T-cell (primary cell): ENCODE measurements at places on chromosomes 11 and 22.

- no peak for DNase-seq
Measured at GRCh38 chr11:79400717-79401330, 40.0 kb downstream of the TENM4 start.

DNA sequence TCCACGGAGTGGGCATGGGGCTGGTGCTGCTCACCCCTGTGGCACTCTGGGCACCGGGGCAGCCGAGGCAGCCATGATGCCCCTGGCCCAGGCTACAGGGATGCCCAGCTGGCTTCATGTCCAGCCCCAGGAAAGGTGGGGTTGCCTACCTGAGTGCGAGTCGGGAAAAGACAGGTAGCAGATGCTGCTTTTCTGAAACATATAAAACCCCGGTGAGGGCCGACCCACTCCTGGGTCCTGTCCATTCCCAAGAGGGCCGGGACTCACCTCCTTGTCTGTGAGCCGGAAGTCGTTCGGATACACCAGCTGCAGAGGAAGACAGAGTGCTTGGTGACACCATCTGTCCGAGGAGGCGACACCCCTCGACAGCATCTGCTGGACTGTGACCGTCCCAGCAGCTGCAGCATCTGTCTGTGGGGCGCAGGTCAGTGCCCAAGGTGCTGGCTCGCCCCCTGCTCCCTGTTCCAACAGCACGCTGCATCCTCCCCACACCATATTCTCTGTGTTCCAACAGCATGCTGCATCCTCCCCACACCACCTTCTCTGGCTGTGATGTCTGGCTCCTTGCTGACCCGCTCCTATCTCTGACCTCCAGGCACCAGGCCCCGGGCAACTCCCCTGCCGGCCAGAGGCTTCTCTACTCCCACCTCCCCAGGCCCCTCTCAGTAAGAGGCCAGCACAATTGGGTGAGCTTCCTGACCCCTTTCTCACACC is 8.0 kb downstream of the DENND6B start:
- no peak for DNase-seq

DNA sequence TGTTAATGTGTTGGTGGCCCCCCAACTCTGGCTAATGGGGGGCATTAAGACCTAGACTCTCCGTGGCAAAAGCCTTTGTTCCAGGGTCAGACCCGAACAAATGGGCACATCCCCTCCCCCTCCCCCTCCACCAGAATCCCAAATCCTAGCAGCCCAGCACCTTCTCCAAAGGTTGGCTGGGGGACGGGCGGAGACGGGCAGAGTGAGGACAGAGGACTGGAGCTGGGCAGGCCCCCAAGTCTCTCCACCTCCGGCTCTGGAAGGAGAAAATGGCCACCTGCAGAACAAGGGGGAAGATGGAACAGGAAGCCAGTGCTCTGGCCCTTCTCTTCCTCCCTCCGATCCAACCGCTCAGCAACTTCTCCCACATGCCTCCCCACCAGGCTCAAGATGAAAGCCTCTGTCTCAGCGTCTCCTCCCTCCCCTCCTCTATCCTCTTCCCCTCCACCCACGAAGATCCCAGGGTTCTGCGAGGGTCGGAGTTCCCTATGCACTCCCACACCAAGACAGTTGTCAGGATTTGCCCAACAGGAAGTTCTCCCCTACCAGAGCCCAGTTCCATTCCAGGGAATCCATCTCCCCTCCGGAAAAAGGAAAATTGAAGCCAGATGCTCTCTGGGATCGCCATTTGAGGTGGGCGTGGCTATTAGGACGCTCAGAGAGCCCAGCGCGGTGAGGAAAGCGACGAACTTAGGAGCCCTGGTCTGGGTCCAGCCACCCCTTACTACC is 20.1 kb downstream of the ADA2 start:
- no peak for DNase-seq

DNA sequence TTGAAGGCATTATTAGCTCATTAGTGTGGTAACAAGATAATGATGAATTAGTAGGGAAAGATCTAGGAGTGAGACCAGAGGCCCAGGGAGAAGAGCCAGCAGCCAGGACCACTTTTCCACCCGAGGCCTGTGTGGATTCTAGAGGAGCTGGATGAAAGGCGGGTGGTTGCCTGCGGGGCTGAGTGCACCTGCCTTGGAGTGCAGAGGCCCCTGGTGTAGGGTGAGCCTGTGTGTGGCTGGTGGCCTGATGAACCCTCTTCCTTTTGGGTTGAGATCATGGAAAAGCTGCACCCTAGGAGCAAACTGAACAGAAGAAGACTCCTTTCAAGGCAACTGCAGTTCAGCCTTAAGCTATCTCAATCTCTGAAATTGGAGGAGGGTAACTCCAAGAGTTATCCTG is 5.9 kb upstream of the TP53AIP1 start:
- DNase-seq: no peak

DNA sequence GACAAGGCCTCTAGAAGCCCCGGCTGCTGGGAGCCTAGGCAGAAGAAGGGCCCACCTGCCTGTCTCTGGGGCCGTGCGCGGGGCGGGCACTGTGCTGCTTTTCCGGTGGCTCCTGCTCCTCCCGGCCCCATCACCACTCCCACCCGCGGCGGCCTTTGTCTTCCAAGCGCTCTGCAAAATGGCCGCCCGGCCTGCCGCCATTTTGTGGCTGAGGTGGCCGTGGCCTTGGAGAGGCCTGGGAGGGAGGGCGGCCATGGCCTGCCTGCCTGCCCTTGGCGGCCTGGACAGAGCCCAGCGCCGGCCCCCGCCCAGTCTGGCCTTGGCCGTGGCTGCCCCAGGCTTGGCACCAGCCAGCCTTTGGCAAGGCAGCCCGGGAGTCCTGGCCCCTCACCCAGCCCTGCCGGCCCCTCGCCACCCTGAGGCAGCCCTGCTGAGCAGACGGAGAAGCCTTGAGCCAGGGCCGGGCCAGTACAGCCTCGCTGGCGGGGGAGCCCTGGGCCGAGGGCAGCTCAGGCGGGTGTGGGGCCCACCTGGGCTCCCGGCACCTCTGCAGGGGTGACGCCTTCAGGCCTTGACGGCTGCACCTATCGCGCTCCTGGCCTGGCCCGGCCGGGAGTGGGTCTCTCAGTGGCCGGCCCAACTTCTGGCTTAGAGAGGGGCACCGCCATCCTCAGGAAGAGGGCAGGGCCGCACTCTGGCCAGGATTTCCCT is 46.0 kb upstream of the PPARA start:
- no peak for DNase-seq

GRCh38 chr11:123214940-123215339 is 19.9 kb upstream of the CLMP start:
- no peak for DNase-seq

DNA sequence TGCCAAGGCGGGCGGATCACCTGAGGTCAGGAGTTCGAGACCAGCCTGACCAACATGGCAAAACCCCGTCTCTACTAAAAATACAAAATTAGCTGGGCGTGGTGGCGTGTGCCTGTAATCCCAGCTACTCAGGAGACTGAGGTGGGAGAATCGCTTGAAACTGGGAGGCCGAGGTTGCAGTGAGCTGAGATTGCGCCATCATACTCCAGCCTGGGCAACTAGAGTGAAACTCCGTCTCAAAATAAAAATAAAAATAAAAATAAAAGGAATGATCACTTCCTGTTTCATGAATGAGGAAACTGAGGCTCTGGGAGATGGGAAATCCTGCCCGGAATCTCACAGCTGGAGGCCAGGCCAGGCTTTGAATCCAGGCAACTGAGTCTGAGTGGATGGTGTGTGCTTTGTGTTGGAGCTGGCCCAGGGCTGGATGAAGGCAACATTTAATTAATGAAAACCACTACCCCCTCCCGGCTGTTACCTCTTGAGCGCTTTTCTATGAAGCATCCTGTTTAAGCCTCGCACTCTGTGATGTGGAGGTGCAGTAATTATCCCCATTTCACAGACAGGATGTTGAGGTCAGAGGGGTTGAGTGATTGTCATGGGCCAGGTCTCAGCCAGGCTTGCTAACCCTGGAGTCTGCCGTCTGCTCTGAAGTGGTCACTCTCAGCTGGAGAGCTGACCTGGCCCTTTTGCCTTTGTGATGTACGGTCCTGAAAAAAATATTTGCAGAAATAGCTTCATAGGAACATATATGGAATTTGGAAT is 27.8 kb downstream of the LRP5 start:
- peak; percentile 16 for DNase-seq

GRCh38 chr11:119907878-119908572 is 179.0 kb upstream of the NECTIN1 start:
- no peak for DNase-seq

DNA sequence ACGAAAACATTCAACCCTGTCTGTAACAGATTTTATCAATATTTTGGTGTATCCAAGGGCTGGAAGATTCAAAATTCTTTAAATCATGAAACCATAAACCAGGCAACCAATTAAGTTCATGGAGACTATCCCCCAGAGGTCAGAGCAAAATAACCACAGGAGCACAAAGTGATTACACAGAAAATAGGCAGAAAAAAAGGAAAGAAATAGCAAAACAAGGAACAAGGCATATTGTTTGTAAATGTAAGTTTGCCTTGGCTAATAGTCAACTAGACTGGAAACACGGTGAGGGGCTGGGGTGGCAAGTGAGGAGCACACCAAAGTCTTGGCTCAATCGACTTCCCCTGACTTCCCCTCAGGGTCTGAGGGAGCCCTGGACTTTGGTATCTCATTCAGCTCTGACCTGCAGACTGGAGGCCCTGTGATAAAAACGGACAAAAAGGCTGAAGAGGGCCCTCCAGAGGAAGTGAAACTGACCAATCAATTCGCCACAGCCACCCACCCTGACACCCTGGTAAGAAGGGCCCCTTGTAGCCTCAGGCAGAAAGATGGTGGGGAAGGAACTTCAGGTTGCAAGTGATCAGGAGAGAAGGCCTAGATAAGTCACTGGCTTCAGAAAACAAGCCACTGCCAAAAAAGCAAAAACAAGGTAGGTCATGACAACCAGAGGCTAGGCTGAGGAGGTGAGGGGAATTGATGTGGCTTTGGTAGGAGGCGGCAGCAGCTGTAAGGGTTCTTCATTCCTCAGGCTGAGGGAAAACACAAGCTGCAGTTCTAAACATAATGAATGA is 1.8 kb downstream of the SIK3 start:
- DNase-seq: peak; percentile 46
